ENCODE measurements at places on chromosomes 6 and 20.

DNA sequence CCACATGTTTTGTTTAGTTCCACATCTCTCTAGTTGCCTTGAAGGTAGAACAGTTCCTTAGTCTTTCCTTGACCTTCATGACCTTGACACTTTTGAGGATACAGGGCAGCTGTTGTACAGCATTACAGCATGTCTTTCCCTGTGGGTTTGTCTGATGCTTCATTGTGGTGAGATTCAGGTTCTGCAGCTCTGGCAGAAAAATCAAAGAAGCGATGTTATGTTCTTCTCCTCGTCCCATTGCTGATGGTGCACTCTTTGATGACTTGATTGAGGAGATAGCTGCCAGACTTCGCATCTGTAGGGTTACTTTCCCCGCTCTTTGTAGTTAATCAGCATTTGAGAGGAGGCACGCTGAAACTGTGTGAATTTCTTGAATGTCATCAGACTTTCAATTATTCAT lies 12.0 kb downstream of the CEBPB start:
- DNase-seq = no peak

GRCh38 chr6:2853769-2854395 lies 12.2 kb upstream of the SERPINB1 start:
- peak; percentile 89 for DNase-seq

GRCh38 chr6:119575721-119576120 lies 226.2 kb upstream of the MAN1A1 start:
- no peak for DNase-seq

- DNase-seq = no peak
These were observed 34.5 kb upstream of the ID4 start for GRCh38 chr6:19802656-19803055.

Data from posterior vena cava (tissue), 2 donors.